ENCODE measurements at places on chromosomes 1 and 21. TPM values are rescaled to one million over a fixed set of nuclear protein-coding genes. Genes with fewer than 3 reads are reported as not detected.

Gene CR1L
- not detected for total RNA-seq

Gene HHIPL2
- 0.07 TPM for total RNA-seq

Gene HEYL
- total RNA-seq = not detected

Gene UFC1
- 109 TPM for total RNA-seq

Gene SLC16A4
- total RNA-seq = 0.15 TPM

Gene SLFNL1
- total RNA-seq = 0.20 TPM

Gene NEXN
- total RNA-seq = 1.3 TPM

Gene AUNIP
- 6.5 TPM for total RNA-seq

Gene SERBP1
- total RNA-seq = 288 TPM

Gene DNM3
- 1.2 TPM for total RNA-seq

Gene ETV3L
- total RNA-seq = not detected

Gene LRRC71
- total RNA-seq = not detected

Gene PDPN
- not detected for total RNA-seq

Gene CGN
- total RNA-seq = 0.17 TPM

Gene TRIM58
- 0.61 TPM for total RNA-seq

Gene PCP4
- total RNA-seq = not detected

Gene PCBP3
- 14.0 TPM for total RNA-seq

Gene DCST2
- 0.29 TPM for total RNA-seq

Gene CYP4A11
- not detected for total RNA-seq

Gene HPCAL4
- 3.0 TPM for total RNA-seq
